NCI-H2081 treated with DMSO at 0.1 percent for 48 hours (cell line): ENCODE measurements at places on chromosomes 6 and 20.

DNA sequence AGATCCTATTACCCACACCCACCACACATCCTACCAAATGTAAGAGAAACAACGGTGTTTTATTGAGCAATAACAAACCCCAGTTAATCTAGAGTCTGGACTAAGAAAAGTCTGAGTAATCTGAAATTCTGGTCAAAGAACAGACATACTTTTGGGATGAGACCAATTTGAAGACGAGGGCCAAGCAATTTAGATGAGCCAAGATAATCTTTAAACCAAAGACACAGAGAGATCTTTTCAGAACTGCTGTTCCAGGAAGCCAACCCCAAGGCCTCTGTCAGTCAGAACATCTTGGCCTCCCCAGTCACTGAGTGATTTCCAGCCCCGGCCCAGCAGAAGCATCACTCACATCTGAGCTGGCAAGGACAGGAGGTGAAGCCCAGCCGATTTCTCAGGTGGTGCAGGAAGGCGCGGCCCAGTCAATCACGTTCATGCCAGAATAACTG lies 118.5 kb upstream of the SYNDIG1 start:
- no peak for DNase-seq

DNA sequence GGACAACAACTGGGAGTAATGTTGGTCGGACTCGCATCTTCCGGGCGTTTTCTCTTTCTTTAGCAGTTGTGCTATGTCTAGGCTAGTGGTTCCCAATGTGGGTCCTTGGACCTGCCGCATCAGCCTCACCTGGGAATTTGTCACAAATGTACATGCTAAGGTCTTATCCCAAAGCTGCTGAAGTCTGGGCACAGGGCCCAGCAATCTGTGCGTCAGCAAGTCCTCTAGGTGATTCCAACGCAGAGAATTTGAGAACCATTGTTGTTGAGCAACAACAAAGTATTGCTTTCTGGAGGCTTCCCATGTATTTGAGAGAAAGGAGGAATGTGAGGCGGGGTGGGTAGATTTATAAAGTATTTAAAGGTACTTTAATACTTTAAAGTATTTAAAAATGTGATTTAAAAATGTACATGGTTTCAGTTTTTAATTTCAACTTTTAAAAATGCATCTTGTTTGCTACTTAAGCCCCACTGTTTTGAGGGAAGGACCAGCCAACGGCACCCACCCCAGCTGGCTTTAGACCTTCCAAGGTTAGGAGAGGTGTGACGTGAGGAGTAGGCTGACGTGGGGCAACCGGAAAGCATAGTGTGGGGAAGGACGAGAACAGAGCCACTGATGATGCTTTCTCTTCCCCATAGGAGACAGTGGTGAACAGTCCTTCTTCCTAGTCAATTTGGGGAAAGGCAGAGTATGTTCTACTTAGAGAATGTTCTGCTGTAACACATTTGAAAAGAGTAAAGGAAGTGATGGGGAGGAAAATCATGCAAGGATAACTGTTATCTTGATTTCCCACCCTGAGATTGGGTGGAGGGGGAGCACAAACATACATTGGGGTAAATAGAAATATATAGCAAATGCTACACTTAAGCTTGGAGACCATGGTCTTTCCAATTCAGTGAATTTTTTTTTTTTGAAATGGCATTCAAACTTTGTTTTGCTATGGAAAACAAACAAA lies 4.3 kb downstream of the UST start:
- DNase-seq, result no peak

DNA sequence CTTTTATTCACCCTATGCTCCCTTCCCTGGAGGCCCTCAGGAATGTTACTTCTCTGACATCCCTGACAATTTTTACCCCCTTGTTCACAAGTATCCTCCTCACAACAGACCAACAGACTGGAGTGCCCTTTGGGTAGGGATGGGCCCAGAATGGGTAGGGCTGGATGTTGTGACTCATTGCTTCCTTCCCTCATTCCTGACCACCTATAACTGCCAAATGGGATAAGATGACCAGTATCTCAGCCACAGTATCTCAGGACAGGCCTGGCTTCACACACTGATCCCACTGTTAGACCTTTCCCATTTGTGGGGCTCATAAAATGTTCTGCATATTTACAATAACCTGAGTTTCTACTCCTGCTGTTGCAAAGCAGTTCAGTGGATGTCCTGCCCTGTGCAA lies 223.0 kb upstream of the LRFN2 start:
- DNase-seq, result no peak

DNA sequence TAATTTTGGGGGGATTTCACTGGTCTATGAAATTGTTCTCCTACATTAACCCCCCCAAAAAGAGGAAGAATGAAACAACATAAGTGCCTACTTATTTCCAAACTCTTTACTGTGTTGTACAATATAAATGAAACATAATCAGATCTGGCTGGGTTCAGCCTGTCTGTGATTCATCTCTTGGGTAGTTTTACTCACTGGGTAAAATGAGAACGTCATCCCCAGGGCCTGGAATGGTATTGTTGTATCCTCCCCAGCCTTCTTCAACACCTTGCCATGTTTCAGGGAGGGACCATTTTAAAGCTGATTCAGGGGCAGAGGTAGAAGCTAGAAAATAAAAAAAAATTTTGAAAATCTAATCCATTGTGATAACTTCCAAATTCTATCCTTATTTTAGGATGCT lies 256.7 kb downstream of the PKHD1 start:
- no peak for DNase-seq

DNA sequence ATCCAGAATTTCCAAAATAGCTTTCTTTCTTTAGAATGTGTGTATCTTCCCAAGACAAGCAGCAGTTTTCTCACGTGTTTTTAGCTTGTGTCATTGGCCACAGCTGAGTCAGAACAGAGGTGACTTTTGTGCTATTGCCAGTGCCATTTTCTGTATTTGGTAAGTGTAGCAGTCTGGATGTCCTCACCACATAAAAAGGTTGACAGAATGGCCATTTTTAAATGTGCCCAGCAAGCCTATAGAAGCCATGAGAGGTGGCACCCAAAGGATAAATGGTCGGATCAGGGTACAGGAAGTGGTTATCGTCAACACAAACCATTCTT lies 269.5 kb upstream of the HSF2 start:
- DNase-seq, result no peak

DNA sequence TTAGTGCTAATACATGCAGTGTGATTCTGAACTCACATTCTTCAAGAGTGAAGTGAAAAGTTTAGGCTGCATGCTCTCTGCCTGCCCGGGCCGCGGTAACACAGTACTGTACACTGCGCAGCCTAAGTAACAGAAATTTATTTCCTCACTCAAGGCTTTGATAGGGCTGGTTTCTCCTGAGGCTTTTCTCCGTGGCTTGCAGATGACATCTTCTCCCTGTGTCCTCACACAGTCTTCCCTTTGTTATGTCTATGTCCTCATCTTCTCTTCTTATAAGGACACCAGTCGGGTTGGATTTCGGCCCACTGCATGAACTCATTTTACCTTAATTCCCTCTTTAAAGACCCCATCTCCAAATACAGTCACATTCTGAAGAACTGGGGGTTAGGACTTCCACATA lies 51.1 kb upstream of the TMEM170B start:
- no peak for DNase-seq

- no peak for DNase-seq
Observed at GRCh38 chr6:169930799-169931198, 179.4 kb downstream of the ERMARD start.
